T-helper 1 cell treated with Interleukin-12 subunit alpha and Interleukin-12 subunit beta and Interleukin-4 antibody, amounts not matched to agents 30 ng/mL and 1 ng/mL, for 36 hours (primary cell): ENCODE measurements at places on chromosomes 11 and 22. TPM values are rescaled to one million over a fixed set of nuclear protein-coding genes. Genes with fewer than 3 reads are reported as not detected.

Gene FBLN1
- total RNA-seq = not detected in 2 replicates

Gene MPZL2
- 3.9 and 4.8 TPM in 2 replicates for total RNA-seq

Gene RIN1
- total RNA-seq = 1.3 and 2.0 TPM in 2 replicates

Gene PANX3
- total RNA-seq = not detected in 2 replicates

Gene MAJIN
- total RNA-seq = not detected in 2 replicates

Gene VPS11
- 38.3 and 38.6 TPM in 2 replicates for total RNA-seq

Gene CYTH4
- total RNA-seq = 148 and 160 TPM in 2 replicates

Gene TPH1
- total RNA-seq = 0.56 and 0.73 TPM in 2 replicates

Gene ROBO3
- total RNA-seq = 4.6 and 5.6 TPM in 2 replicates
